ENCODE measurements at places on chromosomes 6 and 20. TPM values are rescaled to one million over a fixed set of nuclear protein-coding genes. Genes with fewer than 3 reads are reported as not detected.

DNA sequence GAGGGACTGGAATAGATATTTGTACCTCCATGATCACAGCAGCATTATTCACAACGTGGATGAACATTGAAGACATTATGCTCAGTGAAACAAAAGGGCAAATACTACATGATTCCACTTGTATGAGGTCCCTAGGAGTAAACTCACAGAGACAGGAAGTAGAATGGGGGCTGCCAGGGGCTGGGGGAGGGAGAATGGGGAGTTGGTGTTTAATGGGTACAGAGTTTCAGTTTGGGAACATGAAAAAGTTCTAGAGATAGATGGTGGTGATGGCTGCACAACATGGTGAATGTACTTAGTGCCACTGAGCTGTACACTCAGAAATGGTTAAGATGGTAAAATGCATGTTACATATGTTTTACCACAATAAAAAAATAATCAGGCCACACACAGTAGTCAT is 164.3 kb upstream of the RREB1 start:
- no peak for DNase-seq

GRCh38 chr20:25284131-25284601 is 36.3 kb downstream of the PYGB start:
- DNase-seq: peak; percentile 5

DNA sequence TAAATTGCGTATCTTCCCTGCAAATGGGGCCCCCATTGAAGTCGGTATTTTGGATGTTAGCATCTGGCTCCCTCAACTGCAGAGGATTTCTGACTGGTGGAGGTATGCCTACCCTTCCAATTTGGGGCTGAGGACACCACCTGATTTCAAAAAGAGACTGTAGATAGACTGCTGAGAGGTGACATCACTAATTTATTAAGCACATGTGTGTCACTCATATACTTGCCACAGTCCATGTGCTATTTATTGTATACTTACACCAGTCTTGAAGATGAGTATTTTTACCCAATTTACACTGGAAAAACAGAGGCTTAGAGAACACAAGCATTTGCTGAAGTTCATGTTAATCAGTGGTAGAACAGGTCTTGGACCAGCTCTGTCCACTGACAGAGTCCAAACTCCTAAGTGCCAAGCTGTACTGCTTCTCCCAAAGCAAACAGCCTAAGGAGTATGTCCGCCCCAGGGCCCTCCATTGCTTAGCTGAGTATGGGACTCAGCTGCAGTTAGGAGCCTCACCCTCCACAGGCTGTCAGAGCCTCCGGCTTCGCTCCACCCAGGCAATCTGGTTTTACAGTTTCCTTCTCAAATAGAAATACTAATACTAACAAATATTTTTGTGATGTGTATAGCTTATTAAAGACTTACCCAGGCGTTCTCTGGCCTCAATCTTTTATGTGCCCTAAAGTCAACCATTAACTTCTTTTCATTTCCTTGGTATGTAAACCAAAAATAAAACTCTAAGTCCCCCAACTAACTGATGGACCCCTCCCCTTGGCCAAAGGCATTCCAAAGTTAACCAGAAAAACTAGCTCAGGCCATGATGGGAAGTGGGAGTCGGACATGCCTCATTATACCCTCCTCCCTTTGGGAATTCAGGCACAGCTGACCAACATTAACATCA is 17.5 kb downstream of the RIN2 start:
- DNase-seq: no peak

GRCh38 chr20:63858393-63859165 is 2.7 kb upstream of the ABHD16B start:
- DNase-seq: peak; percentile 20

DNA sequence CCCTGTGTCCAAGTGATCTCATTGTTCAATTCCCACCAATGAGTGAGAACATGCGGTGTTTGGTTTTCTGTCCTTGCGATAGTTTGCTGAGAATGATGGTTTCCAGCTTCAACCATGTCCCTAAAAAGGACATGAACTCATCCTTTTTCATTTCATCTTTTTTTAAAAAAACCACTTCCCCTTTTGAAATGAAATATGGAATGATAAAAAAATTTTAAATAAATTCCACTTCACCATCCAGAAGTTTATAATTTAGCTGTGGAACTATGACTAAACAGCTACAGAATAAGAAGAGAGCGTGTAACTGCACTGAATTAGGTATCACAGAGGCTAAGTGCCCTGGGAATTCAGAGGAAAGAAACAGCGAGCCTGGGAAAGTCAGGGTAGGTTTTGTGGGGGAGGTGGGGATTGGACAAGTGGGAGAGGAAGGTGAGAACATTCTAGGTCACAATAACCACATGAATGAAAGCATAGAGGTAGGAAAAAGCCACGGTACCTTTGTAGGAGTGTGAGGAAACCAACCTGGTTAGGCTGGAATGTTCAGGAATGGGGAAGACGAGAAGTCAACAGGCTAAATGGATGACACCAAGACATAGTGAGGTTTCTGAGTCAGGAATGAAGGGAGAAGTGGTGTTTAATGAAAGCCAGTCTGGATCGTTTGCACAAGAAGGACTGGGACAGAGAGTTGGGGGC is 11.0 kb downstream of the TRIM10 start:
- DNase-seq: no peak

DNA sequence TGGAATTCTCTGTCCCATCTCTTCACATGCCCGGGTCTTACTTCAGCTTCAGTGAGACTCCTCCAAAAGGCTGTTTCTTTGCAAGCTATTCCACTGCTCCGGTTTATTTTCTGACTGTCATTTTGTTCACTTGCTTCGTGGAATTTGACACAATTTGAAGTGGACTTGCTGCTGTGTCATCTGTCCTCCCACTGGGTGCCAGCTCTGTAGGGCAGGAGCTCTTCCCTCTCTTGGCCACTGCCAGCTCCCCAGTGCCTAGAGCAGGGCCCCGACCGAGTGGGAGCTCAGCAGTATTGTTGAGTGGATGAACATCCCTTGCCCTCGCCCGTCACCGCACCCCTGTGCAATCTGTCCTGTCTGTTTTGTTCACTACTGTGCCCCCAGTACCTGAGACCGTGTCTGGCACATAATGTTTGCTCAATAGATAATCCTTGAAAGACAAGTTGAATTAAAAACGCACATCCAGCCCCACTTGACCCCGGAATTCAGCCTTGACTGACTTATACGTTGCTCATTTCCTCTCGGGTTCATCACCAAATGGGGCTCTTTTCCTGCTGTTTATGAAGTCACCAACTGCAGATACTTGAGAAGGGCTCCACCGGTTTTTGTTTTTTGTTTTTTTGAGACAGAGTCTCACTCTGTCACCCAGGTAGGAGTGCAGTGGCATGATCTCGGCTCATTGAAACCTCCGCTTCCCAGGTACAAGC is 170.3 kb upstream of the KCNG1 start:
- DNase-seq: no peak

- DNase-seq: no peak
Observed at GRCh38 chr6:3345836-3346235, 87.1 kb downstream of the PSMG4 start.

- DNase-seq: no peak
Observed at GRCh38 chr6:1864496-1864895, 254.8 kb downstream of the FOXC1 start.

DNA sequence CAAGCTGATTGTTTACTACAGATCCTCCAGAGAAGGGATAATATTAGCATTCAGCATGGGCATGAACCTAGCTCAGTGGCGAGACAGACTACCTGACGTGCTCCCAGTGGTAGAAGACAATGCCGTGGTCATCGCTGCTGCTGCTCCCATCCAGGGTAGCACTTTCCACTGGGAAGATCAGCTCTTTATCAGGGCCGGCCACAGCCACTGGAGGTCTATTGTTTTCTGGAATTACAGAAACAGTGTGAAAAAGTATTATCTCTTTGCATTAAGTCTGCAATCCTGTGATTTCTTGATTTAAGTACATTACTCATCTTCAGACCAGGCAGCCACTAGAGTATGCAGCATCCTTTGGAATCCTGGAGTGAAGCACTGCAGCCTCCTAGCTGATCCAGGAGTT is 75.0 kb downstream of the ALDH5A1 start:
- no peak for DNase-seq

GRCh38 chr6:134684423-134684795 is 265.5 kb downstream of the ALDH8A1 start:
- no peak for DNase-seq

DNA sequence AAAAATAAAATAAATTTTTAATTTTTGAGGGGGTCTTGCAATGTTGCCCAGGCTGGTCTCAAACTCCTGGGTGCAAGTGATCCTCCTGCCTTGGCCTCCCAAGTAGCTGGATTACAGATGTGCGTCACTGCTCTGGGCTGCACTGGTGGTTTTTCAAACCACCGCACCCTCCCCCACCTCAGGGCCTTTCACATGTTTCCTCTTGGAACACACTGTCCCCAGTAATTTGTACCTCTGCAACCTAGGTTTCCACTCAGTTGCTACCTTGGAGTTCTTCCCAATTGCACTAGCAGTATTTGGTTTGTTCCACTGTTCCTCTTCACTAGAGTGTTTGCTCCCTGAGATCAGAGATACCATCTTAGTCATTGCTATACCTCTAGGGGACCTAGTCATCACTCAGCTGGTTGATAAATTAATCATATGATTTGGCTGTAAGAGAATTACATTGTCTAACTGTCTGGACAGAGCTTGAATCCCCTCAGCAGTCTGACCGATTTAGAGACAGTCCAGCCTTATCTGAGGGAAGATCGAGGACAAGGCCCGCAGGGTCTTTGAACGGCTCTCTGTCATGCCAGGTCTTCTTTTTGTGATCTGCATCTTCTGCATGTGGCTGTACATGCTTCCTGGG is 32.0 kb downstream of the CEP43 start:
- no peak for DNase-seq

GRCh38 chr6:25326960-25327359 is 47.8 kb downstream of the CARMIL1 start:
- DNase-seq: no peak

GRCh38 chr6:69072796-69073195 is 437.7 kb downstream of the ADGRB3 start:
- no peak for DNase-seq

DNA sequence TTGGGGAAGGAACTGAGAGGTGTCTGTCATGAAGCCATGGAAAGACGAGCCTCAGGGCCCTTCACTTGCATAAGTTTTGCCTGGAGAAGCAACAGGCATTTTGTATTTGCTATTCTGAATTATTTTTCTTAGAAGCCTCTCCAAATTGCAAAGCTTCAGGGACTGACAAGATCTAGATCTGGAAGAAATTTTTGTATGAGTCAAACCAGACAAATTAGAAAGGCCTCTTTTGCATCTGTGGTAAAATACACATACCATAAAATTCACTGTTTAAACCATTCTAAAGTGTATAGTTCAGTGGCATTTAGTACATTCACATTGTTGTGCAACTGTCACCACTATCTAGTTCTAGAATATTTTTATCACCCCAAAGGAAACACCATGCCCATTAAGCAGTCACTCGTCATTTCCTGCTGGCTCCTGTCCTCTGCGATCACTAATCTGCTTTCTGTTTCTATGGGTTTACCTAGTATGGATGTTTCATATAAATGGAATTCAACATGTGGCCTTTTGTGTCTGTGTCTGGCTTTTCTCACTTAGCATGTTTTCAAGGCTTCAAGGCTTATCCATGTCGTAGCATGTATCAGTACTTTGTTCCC is 269.1 kb downstream of the PHF3 start:
- no peak for DNase-seq

DNA sequence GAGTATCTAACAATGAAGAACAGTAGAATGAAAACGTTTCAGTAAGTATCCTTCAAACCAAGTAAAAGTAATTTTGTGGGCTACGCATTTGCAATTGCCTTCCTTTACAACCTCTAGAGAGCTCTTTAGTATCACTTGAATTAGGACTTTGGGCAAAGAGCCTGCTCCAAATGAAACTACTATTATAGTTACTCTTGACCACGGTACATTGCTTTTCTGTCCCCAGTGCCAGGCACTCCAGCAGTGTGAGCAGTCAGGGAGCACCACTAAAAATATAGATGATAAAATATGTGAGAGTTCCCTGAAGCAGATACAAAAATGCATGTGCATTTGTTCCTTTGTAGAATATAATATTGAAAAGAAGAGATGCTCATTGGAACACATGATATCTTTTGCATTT is 450.1 kb upstream of the MANEA start:
- DNase-seq: no peak

- DNase-seq: no peak
Observed at GRCh38 chr20:10280018-10280908, 61.6 kb downstream of the SNAP25 start.

- no peak for DNase-seq
Observed at GRCh38 chr6:107621229-107621937, 131.5 kb downstream of the SOBP start.

DNA sequence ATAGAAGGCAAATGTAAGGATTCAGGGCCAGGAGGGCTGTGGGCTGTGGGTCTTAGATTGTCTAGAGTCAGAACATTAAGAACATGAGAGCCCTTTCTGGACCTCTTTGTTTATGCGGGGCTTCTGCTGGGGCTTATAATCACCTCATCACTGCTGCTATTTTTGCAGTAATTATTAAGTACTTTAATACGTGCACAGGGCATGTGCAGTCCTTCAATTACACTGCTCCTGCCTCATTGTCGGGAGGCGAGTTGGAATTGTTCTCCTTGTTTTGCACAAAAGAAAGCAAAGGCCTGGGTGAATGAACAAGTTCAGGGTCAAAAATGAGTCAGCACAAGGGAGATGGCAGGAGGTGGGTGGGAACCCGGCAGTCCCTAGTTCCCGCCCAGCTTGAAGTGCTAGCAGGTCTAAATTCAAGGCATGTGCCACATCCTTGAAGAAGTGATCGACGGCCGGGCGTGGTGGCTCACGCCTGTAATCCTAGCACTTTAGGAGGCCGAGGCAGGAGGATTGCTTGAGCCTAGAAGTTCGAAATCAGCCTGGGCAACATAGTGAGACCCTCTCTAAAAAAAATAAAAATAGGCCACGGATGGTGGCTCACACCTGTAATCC is 34.4 kb upstream of the PTPN1 start:
- no peak for DNase-seq

DNA sequence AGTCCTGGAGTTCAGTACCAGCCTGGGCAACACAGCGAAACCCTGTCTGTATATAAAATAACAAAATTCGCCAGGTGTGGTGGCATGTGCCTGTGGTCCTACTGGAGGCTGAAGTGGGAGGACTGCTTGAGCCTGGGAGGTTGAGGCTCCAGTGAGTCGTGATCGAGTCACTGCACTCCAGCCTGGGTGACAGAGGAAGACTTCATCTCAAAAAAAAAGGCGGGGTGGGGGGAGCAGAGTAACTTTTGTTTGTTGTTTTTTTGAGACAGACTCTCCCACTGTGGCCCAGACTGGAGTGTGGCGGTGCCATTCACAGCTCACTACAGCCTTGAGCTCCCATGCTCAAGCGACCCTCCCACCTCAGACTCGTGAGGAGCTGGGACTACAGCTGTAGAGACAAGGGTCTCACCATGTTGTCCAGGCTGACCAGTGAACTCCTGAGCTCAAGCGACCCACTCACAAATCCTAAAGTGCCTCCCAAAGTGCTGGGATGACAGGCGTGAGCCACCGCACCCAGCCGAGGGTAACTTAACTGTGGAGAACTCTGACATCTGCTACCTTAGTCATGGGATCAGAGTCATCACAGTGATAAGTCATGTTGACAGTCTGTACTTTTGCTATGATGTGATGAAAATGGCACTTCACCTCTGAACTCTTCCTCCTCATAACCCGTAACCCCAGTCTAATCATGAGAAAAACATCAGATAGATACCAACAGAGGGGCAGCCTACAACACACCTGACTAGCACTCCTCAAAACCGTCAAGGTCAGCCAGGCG is 16.5 kb downstream of the PEDS1 start:
- DNase-seq: no peak

FOXP4 gene
- polyA plus RNA-seq: 1.6 TPM

LY6G6C gene
- polyA plus RNA-seq: not detected

MGME1 gene
- 11.9 TPM for polyA plus RNA-seq

MOXD1 gene
- polyA plus RNA-seq: 0.25 TPM

SLC17A2 gene
- polyA plus RNA-seq: not detected

PDE10A gene
- polyA plus RNA-seq: not detected

GABRR1 gene
- polyA plus RNA-seq: not detected

OR2H1 gene
- polyA plus RNA-seq: not detected

ZNF334 gene
- not detected for polyA plus RNA-seq

ZBTB46 gene
- 0.08 TPM for polyA plus RNA-seq
